ENCODE measurements at places on chromosomes 4 and X.

GRCh38 chr4:183478926-183479325, 25.9 kb upstream of the ING2 start:
- no peak for DNase-seq

DNA sequence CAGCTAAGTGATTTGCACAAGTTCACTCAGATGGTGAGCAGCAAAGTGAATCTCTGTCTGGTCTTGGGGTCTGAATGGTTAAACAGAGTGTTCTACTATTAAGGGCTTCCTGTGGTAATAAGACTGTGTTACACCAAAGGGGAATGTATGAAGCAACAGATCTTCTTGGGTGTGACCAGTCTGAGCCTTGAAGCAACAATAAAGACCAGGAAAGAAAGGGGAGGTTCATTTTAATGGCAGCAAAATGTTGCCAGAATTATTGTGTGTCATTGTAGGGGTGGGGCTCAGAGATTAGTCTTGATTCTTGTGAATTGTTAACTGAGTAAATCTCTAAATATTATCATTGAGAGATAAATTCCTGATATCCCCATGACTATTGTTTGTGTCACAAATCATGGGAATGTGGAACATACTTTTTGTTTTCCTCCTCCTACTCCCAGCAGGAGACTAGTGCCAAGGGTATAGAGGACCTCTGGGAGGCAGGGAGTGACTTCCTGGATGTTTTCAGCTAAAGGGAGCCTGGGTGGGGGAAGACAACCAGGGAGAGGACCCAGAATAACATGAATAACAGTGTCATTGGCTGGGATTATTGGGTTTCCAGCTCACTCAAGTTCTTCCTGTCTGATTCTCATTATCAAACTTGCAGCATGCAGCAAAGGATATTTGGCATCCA, 141.4 kb upstream of the PAK3 start:
- DNase-seq = no peak

GRCh38 chrX:72306085-72306801, 529 bp upstream of the CITED1 start:
- peak; percentile 10 for DNase-seq

- DNase-seq = no peak
These were observed 483.5 kb downstream of the ARAP2 start for GRCh38 chr4:35760807-35761206.

DNA sequence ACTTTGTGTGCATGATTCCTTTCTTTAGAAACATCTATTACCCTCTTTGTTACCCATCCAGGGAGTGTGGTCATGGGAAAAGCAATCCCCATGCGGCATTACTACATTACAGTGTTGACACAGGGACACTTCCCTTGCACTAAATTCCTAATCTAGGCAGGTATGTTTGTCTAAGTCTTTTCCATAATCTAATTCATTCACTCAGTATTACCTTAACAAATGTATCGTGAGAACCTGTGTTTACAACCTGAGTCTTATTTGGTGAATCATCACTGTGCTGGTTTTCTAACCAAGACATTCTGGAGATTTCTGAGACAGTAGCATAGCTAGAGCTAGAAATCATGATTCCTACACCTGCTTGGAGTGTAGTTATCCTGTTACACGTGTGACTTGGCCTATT, 326.8 kb downstream of the BMPR1B start:
- DNase-seq = no peak

GRCh38 chr4:182492423-182492822, 249.2 kb downstream of the TENM3 start:
- no peak for DNase-seq

DNA sequence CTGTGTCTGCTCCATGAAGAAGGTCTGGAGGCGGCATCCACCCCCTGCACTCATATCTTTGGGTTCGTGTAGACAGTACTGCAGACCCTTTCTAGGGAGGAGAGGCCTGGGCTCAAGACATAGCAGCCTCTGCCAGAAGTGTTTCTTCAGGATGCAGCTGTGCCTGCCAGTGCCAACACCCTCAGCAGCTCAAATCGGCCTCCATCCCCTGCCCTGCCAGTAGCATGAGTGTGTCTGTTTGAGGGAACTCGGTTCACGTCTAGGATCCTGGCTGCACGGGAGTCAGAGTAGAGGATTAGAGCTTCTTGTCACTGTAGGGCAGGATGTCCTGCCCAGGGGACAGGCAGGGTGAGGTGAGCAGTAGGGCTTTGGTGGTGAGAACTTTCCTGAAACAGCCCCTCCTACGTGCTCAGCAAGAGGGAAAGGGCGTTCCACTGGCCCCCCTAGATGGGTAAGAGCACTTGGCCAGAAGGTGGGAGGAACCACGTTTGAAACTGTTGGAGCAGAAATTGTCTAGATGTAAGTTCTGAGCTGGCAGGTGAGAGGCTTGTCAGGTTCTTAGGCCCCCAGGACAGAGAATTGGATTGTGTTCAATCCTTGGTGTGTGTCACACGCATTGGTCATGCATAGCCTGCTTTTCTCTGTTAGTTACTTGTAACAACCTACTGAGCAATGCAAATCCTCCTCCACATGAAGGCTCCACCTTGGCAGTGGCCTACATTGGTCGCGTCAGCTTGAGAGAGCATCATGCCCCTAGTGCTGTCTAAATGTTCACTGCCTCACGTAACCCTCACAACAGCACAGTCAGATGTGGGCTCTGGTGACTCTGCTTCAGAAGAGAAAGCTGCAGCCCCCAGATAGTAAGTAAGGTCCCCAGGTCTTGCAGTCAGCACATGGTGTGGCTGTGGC, 25.8 kb upstream of the FAM193A start:
- no peak for DNase-seq

- DNase-seq = no peak
These were observed 75.0 kb upstream of the FAM9C start for GRCh38 chrX:13119386-13119785.

- DNase-seq = no peak
These were observed 15.8 kb upstream of the UGDH start for GRCh38 chr4:39543034-39543433.

- DNase-seq = no peak
These were observed 3.9 kb downstream of the BST1 start for GRCh38 chr4:15706646-15707362.

- no peak for DNase-seq
These were observed 10.4 kb downstream of the DCTD start for GRCh38 chr4:182906786-182907185.

- no peak for DNase-seq
These were observed 110.8 kb downstream of the GPAT3 start for GRCh38 chr4:83646538-83647239.

GRCh38 chr4:37802068-37802666, 24.3 kb upstream of the PGM2 start:
- DNase-seq = peak; percentile 85

- no peak for DNase-seq
These were observed 71.8 kb downstream of the RAPGEF2 start for GRCh38 chr4:159174645-159175084.

- DNase-seq = no peak
These were observed 54.7 kb downstream of the DKK2 start for GRCh38 chr4:106981431-106981830.

- DNase-seq = no peak
These were observed at the start of gene PGRMC2 for GRCh38 chr4:128287141-128287870. TSS of gene PGRMC2 (minus strand) at chr4:128287813. CDS start at chr4:128287790, 23 bp downstream.

DNA sequence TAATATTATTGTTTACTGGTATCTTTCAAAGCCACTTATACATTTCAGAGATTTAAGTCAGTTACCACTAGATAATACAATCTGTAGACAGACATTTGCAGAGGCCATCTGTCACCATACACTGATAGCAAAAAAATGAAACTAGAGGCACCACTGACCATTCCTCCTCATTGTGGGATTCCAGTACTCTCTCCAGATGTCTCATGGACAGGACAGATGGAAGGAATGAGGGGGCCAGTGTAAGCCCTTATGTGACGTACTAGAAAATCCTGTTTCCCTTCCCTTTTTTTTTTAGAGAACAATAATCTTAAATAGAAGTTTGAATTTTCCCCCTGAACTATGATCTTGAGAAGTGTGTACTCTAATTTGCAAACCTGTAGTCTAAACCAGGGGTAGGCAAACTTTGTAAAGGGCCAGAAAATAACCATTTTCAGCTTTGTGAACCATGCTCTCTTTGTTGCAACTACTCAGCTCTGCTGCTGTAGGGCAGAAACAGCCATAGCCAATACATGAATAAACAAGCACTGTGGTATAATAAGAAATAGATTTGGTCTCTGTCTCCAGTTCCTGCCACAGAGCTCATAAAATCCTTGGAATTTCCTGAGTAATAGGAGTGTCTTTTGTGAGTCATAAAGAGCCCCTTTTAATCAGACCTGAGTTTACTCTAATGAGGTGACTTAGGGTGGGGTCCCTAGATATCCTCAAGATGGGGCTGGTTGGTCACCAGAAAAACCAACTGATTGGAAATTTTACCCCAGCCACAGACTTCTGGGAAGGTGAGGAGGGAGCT, 90.4 kb downstream of the MOSPD2 start:
- DNase-seq = no peak

- no peak for DNase-seq
These were observed 41.0 kb downstream of the CEP44 start for GRCh38 chr4:174324725-174325124.

- DNase-seq = no peak
These were observed 11.2 kb downstream of the NEK1 start for GRCh38 chr4:169601016-169601771.

DNA sequence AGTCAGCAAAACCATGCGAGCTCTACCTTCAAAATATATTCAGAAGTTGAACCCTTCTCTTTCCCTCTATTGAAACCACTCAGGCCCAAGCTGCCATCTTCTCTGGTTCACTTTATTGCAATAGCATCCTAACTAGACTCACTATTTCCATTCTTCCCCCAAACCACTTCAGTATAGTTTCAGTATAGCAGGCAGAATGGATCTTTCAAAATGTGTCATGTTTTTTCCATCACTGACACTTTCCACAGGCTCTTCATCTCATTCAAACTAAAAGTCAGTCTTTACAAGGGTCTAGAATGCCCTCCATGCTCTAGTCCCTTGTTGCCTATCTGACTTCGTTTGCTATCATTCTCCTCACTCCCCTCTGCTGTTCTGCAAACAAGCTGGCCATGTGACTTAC, 274.4 kb downstream of the IDS start:
- no peak for DNase-seq

- no peak for DNase-seq
These were observed 370.6 kb downstream of the MAGEB5 start for GRCh38 chrX:26586570-26586969.

- DNase-seq = no peak
These were observed 633.5 kb upstream of the FAT1 start for GRCh38 chr4:187357045-187357643.

GRCh38 chr4:181845617-181846016, 397.6 kb upstream of the TENM3 start:
- no peak for DNase-seq

DNA sequence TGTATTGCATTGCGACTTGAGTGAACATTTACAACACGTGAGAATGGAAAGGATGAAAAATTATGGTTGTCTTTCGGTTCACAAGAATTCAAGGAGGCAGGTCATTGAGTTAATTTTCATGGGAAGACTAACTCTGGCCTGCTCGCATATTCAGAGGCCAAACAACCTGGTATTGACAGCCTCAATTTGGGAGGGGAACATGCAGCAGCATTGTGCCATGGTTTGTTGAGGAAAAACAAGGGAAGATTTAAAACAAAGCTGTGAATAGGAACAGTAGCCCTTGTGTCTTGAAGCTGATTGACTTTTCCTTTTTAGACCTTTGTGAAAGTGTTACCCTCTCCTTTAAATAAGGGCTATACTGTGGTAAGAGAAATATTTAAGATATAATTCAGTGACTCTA, 31.9 kb downstream of the FAT4 start:
- DNase-seq = no peak
